Mucosa of descending colon (tissue), 3 donors: ENCODE measurements at places on chromosomes 2 and 18. TPM values are rescaled to one million over a fixed set of nuclear protein-coding genes. Genes with fewer than 3 reads are reported as not detected.

Gene MARCO
- total RNA-seq, result 10.4 TPM

Gene KCNE4
- total RNA-seq, result 5.8 TPM

Gene ATAD2B
- total RNA-seq, result 38.5 TPM

Gene ASB18
- total RNA-seq, result not detected

Gene IFIH1
- total RNA-seq, result 15.1 TPM

Gene SYT4
- total RNA-seq, result 0.99 TPM

Gene ANKRD30B
- 0.34 TPM for total RNA-seq

Gene GNLY
- 4.3 TPM for total RNA-seq

- DNase-seq, result no peak
Observed at GRCh38 chr18:23981369-23981980, 33.1 kb upstream of the TTC39C start.

GRCh38 chr18:8602040-8602439 is 7.2 kb upstream of the RAB12 start:
- no peak for DNase-seq

DNA sequence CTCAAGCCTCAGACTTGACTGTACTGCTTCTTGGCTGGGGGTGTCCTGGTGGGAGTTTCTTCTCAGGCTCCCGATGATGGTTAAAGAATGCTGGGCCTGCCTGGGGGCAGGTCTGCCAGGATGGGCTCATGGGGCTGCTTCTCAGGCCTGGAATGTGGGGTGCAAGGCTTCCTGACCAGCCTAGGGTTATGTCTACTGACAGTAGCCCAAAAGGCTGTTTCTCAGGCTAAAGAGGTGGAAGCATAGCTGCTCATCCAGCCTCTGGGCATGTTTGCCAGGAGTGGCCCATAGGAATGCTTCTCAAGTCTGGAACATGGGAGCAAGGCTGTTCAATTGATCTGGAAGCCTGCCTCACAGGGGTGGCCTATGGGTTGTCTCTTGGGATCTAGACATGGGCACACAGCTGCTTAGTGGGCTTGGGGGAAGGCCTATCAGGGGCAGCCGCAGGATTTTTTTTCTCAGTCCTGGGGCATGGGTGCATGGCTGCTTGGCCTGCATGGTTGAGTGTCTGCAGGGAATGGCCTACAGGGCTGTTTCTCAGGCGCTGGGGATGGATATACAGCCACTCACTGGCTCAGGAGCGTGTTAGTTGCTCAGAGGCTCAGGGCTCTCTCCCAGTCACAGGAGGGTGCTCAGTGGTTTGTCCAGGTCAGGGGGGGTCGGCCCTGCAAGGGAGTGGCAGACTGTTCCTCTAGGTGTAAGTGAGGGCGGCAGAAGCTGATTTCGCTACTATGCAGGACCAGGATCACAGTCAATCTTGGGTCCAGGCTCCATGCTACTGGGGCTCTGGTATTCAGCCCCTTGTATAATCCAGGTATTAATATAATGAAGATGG is 617.3 kb upstream of the REG3G start:
- DNase-seq, result no peak

DNA sequence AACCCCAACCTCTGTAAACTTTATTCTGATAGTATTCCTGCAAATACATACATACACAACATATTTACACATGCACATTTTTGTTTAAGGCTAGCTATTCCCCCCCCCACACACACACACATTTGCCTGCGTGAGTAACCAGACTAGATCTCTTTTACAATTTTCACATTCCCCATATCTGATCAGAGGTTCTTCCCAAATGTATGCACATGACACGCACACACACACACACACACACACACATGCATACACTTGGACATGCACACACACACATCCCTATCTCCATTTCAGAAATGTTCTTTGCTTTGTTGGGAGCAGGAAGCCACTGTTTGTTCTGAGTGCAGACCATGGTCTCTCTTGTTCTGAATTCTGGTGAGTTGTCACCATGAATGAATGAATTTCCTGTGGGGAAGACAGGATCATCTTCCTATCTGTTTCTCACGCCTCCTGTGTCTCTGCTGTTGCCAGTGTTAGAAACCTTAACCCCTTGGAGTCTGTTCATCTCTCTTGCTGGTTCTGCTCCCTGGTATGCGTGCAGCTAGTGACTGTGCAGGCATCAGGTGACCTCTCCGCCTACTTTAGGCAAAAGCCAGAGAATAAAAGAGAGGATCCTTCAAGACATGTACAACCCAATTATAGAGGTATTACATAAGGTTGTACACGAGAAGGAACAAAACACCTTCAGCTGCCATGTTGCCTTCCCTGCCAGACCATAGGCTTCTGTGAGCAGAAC is 251.0 kb upstream of the RAB12 start:
- no peak for DNase-seq

DNA sequence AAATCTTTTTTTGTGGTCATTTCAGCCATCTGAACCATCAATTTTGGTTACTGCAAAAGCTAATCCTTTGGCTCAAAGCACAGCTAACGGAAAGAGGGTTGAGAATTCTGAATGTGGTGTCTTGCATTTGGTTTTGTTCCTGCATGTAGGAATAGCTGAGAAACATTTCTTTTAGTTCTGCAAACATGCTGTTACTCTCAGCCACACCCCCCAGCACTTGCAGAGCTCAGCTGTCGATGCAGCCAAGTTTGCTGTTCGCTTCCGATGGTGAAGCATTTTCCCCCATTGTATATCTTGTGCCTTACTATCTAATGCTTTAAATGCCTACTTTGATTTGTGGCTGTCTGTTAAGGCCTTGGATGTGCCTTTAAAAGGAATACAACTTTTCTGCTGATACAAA is 294.9 kb upstream of the FANCL start:
- DNase-seq, result no peak

DNA sequence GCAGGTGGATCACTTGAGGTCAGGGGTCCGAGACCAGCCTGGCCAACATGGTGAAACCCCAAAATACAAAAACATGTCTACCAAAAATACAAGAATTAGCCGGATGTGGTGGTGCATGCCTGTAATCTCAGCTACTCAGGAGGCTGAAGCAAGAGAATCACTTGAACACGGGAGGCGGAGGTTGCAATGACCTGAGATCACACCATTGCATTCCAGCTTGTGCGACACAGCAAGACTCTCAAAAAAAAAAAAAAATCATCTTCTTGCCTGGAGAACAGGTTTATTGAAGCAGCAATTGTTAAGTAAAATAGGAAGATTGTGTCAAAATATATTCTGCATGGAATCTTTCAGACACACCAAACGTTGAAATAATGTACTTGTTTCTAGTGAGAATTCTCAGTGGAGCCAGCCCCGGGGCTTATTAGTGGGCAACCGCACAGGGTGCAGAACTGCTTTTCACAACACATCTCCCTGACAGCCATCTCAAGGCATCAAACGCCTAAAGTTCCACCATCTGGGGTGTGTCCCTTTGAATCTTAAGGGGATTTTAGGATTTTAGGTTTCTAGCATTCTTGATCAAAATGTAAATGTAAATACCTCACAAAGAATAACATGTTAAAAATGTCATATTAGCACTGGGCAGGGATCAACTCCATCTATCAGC is 28.6 kb upstream of the PPP4R1 start:
- DNase-seq, result no peak

- no peak for DNase-seq
Observed at GRCh38 chr2:224382973-224383555, 18.8 kb downstream of the FAM124B start.

DNA sequence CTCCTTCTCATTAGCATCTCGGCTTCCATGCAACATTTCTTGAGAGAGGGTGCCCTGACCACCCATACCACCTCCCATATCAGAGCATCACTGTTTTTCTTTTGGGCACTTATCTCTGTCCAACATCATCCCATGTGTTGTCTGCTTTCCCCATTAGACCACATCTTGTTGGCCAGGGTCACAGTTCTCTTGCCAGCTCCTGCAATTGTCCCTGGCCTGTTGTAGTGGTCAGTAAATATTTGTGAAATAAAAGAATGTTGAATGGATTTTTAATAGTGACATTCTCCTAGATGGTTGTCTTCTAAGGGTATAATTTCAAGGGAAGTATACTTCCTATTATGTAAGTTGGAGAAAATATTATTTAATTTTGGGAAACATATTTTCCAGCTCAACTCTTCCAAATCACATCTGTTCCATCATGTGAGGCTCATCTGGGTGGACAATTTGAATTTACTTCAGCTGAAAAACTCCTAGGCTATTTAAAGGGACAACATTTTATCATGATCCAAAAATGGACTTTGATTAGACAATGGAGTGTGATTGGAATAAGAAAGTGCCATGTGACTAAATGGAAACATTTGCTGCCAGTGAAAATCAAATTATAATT is 83.0 kb downstream of the MOGAT1 start:
- DNase-seq, result no peak

GRCh38 chr2:64749446-64749845 is 95.7 kb upstream of the SERTAD2 start:
- DNase-seq, result no peak

DNA sequence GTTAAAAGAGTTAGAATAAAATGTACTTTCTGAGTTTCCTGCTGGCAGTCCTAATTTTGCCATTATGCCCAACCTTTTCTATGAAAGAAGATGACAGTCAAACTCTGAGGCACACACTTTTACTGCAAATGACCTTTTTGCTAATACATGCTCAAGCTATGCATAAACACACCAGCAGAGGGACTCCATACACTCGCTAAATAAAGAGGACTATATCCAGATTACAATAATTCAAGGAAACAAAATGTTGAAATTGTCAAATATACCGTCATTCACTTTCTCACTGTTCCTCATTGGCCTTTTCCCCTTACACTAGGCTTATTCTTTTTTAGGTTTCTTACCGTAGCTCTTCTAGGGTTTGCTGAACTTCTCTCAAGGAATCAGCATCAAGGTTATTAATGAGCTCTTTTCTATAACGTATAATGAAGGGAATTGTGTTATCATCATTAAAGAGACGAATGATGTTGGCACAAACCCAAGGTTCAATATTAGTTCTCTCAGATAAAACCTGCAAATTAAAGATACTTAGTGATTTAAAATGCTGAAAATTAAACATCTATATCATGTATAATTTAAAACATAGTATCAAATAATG is 25.7 kb downstream of the SRBD1 start:
- no peak for DNase-seq

DNA sequence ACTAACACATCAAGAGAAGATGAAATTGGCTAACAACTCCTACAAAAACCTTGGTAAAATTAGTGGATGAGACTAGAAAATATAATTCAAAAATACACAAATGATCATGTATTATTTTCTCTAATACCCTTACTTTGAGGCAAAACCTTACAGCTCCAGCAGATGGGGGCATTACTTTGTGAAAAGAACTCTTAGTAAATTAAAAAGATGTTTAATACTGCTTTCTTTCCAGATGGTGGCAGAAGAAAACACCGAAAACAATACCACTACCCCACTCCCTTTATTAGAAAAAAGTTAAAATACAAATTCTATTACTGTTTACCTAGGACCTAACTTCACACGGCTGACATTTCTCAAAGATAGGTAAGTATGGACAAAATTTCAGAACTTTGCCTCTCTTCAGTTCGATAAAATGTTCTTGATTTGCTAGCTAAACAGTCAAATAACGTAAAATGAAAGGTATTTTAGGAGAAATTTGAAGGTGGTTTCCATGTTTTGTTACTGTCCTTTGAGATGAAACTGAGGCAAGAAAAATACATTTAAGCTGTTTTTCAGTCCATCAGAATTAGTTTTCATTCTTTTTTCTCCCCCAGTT is 30.6 kb downstream of the ORC4 start:
- DNase-seq, result no peak

- peak; percentile 20 for DNase-seq
Observed at GRCh38 chr2:23293063-23293462, 91.9 kb upstream of the KLHL29 start.
